ENCODE measurements at places on chromosomes 4 and X.

- no peak for DNase-seq
These were observed 989 bp upstream of the PCDH10 start for GRCh38 chr4:133147921-133148689.

GRCh38 chr4:168304744-168305459 is 13.7 kb downstream of the DDX60 start:
- no peak for DNase-seq

GRCh38 chr4:147980586-147980985 is 248.7 kb downstream of the ARHGAP10 start:
- no peak for DNase-seq

GRCh38 chr4:2094545-2094944 is 35.4 kb downstream of the NAT8L start:
- no peak for DNase-seq

GRCh38 chr4:73589887-73590801 is 30.1 kb downstream of the RASSF6 start:
- DNase-seq = no peak

DNA sequence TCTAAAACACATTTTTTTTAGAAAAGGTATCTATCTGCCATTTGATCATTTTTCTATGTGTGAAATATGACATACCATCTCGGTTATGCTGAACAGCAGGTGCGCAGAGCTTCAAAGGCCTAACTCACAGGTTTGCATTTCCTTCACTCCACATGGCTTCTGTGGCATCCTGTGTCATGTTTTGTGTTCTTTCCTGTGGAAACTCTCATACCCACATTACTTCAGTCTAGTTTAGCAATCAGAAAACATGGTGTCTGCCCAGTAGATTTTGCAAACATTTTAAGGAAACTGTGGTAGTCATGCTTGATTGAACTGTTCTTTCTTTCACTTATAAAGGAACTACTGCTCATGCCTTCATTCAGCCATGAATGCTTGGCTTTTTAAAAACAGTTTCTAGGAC is 11.3 kb upstream of the ARAP2 start:
- no peak for DNase-seq

All from iPS DF 19.7 (cell line).